ENCODE measurements at places on chromosomes 3 and 15. TPM values are rescaled to one million over a fixed set of nuclear protein-coding genes. Genes with fewer than 3 reads are reported as not detected.
A peak's percentile ranks its signal among the peaks of the same experiment; 100 is the strongest.

GRCh38 chr3:124760601-124761000, 30.3 kb downstream of the UMPS start:
- no peak overlapping the region for H3K27ac ChIP-seq
- H3K27me3 ChIP-seq, result peaks cover 3% of the 10 kb centered on the region
- no peaks in the 10 kb centered on the region for H3K36me3 ChIP-seq
- DNase-seq, result no peak
- peaks cover 4% of the 10 kb centered on the region for H3K4me1 ChIP-seq

DNA sequence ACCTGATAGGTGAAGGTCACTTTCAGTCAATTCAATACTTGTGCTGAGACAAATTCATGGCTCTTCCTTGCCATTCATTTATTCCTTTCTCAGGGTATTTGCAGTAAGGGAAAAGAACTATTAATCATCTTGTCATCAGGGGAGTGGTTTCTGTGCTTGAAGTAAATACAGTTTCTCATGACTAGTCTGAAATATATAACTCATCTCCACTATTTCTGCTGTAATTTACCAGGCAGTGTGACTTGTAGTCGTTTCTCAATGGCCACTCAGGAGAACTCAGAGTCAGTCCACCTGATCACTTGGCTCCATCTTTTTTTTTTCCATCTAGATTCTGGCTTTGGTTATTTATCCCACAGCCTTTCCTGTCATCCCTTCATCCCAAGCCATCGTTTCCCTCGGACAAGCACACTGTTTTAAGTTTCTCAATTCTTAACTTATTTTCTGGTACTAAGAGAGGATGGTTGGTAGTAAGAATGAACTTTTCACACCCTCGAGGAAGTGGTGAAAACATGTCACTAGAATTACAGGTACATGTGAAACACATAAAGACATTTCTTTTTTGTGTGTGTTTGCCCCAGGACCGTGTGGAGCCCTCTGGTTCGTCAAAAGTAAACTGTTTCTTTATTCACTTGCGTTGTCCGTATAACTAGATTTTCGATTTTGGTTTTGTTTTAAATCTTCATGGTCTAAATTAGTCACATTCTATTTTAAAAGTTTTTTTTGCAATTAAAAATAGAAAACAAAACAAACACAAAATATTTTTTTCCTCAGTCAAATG, 620.2 kb downstream of the ZBBX start:
- no peak overlapping the region for H3K4me3 ChIP-seq
- no peaks in the 10 kb centered on the region for H3K4me1 ChIP-seq
- no peak overlapping the region for H3K27ac ChIP-seq
- no peaks in the 10 kb centered on the region for H3K36me3 ChIP-seq

- peak; percentile 41 for DNase-seq
- no peaks in the 10 kb centered on the region for H3K4me1 ChIP-seq
- no peak overlapping the region for H3K4me3 ChIP-seq
- H3K27ac ChIP-seq, result no peak overlapping the region
- peaks cover 22% of the 10 kb centered on the region for H3K36me3 ChIP-seq
- peaks cover 4% of the 10 kb centered on the region for H3K27me3 ChIP-seq
These were observed 39.6 kb downstream of the TGM4 start for GRCh38 chr3:44913868-44914468.

- H3K27me3 ChIP-seq, result no peaks in the 10 kb centered on the region
- H3K27ac ChIP-seq, result no peak overlapping the region
- H3K36me3 ChIP-seq, result peaks cover 94% of the 10 kb centered on the region
- H3K4me1 ChIP-seq, result no peaks in the 10 kb centered on the region
- no peak for DNase-seq
- H3K4me3 ChIP-seq, result no peak overlapping the region
These were observed 28.6 kb upstream of the TEX264 start for GRCh38 chr3:51642462-51642861.

ARHGAP31 gene
- total RNA-seq, result 23.7 TPM
